ENCODE measurements at places on chromosomes 11 and 22.
A peak's percentile ranks its signal among the peaks of the same experiment; 100 is the strongest.

- no peak for DNase-seq
Observed at GRCh38 chr11:122044086-122044485, 71.9 kb downstream of the BLID start.

- no peak for DNase-seq
Observed at GRCh38 chr11:69001243-69002081, 11.6 kb downstream of the MRGPRF start.

DNA sequence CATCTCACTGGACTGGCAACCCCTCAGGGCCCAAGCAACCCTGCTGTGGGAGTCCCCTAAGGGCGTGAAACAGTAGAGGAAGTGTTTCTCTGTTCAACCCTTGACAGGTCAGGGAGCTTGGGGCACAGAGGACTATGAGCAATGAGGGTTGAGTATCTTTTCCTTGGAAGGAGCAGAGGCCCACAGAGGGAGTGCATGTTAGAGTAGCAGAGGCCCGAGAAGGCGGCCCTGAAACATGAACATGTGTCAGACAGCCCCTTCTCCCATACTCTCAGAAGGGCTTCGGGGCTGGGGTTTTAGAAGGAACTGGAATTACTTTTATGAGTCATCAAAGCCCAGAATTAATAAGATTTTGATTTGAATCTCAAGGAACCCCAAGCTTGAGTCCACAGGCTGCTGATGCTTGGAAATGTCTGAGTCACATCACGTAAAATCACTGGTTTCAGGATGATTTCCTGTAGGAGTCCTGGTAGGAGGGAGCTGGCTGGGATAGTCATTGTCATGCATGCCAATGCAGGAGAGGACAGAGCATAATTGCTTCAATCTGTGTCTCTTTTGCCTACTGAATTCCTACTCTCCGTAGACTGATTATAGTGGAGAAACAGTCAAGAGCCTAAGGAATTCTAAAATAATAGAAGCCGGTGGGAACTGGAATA, 22.6 kb downstream of the C11orf71 start:
- no peak for DNase-seq

DNA sequence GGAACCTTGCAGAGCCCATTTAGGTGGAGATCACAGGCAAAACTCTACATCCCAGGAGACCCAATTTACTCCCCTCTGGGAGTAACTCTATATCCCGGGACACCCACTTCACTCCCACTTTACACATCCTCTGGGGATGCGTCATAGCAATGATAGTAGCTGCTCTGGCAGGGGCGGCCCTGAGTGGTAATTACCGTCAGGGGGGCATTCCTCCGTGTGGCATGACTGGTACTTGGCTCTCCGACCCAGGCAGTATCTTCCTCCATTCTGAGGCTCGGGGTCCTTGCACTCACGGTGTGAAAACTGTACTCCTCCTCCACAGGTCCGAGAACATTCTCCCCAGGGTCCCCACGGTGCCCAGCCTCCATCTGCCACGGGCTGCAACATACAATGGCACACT, 17.2 kb downstream of the ADAMTS8 start:
- no peak for DNase-seq

- no peak for DNase-seq
Observed at GRCh38 chr11:117574551-117574950, 222.5 kb downstream of the DSCAML1 start.

- no peak for DNase-seq
Observed at GRCh38 chr22:37491106-37491505, 4.9 kb upstream of the MFNG start.

- DNase-seq, result no peak
Observed at GRCh38 chr11:73227571-73228211, 9.6 kb downstream of the P2RY2 start.

DNA sequence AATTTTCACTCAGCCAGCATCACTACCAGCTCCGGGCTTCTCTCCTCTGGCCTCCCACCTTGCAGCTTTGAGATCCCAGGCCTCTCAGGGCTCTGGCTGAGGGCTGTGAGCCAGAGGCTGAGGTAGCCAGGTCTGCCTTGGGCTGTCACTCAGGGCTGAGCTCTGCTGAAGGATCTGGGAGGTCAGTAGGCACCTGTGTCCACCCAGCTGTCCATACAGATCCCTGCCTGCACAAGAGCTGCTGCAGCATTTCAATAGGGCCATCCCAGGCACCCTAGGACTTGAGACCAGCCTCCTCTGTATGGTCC, 12.6 kb downstream of the KCNQ1OT1 start:
- no peak for DNase-seq

- DNase-seq, result no peak
Observed at GRCh38 chr11:128643661-128644317, 50.1 kb upstream of the FLI1 start.

- no peak for DNase-seq
Observed at GRCh38 chr22:16603448-16603768, 10.8 kb upstream of the CCT8L2 start.

DNA sequence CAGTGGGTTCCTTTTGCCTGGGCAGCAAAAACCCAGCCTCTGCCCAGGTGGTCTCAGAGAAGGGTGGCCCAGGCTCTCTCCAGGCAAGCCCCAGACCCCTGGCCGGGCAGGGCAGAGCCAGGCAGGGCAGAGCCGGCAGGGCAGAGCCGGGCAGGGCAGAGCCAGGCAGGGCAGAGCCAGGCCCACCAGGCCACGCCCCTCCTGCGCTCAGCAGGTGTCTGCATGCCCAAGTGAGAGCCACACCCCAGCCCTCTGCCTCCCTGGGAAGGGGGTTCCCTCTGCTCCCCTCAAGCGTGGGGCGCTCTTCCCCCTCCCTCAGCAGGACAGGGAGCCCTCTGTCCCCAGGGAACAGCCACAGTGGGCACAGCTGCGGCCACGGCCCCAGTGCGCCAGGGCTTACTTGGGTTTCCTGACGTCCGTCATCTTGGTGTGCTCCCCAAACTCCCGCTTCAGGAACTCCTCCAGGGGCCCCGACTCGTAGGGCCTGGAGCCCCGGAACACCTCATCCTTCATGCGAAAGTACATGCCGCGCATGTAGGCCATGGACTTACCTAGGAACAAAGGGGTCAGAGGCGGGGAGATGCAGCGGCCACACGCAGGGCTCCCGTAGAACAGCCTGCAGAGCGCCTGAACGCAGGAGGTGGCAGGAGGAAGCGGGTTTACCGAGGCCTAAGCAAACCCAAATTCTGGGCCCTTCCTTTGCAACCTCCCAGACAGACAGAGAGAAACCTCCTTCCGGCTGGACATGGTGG, 10.1 kb upstream of the BAIAP2L2 start:
- no peak for DNase-seq

- no peak for DNase-seq
Observed at GRCh38 chr22:45088576-45088975, 75.1 kb upstream of the NUP50 start.

DNA sequence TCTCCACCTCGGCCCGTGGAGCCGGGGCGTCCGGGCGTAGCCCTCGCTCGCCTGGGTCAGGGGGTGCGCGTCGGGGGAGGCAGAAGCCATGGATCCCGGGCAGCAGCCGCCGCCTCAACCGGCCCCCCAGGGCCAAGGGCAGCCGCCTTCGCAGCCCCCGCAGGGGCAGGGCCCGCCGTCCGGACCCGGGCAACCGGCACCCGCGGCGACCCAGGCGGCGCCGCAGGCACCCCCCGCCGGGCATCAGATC, 439 bp downstream of the YAP1 start:
- no peak for DNase-seq

GRCh38 chr22:17785185-17786184, 11.2 kb upstream of the BID start:
- DNase-seq, result peak; percentile 91

DNA sequence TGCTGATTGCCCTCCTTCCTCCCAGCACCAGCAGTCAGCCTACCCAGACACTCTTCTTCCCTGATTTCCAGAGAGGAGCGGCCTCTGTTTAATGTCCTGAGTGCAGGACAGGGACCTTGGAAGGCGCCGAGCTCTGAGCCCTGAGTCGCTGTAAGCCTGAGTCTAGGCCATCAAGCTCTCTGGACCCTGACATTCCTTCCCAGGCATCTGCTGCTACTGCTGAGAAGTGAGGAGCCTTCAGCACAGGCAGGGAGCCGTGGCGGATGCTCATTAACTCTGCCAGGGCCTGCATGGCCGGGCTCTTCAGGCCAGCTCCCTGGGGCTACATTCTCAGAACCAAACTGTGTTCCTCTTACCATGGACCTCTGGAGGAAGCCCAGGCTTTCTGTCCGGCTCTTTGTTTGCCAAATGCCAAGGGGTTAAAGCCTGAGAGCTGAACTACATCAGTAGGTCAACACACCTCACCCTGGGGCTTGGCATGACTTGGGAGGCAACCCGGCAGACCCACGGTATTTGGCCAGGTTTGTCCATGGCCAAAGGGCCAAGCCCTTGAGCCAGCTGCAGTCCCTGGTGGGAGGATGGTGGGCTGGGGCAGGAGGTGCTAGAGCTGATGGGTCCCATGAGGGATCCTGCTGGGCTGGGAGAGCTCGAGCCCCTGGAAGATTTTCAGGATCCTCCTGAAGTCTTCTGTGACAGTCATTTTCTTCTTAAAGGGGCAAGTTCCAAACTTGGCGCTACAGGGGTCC, 721.4 kb downstream of the BRD1 start:
- no peak for DNase-seq

DNA sequence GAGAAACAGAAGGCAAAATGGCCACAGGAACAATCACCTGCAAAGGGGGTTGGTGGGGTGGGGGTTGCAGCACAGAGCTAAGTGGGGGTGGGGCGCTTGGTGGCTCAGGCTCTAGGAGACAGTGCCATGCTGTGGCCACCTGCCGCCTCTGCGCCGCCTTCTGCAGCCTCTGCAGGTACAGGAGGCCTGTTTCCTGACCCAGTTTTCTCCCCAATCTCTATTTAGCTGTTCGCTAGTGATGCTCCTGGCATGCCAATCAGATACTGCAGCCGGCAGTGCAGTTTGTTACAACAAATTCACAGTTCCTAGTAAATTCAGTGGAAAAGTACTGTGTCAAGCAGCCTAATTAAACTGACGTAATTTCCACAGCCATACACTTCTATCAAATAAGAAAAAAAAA, 106.4 kb downstream of the SERGEF start:
- DNase-seq, result no peak

DNA sequence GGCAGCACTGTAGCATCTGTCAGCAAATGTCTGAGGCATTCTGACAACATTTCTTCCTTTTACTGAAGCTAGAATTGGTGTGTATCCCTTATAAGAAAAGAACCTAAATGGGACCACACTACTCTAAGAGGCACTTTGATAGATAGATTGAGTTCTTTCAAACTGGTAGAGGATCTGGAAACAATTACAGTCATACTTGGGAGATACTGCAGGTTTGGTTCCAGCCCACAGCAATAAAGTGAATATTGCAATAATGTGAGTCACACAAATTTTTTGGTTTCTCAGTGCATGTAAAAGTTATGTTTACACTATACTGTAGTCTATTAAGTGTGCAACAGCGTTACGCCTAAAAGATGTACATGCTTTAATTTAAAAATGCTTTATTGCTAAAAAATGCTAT, 96.9 kb downstream of the SBF2 start:
- DNase-seq, result no peak

GRCh38 chr11:11454671-11455223, 101.7 kb upstream of the CSNK2A3 start:
- DNase-seq, result no peak

DNA sequence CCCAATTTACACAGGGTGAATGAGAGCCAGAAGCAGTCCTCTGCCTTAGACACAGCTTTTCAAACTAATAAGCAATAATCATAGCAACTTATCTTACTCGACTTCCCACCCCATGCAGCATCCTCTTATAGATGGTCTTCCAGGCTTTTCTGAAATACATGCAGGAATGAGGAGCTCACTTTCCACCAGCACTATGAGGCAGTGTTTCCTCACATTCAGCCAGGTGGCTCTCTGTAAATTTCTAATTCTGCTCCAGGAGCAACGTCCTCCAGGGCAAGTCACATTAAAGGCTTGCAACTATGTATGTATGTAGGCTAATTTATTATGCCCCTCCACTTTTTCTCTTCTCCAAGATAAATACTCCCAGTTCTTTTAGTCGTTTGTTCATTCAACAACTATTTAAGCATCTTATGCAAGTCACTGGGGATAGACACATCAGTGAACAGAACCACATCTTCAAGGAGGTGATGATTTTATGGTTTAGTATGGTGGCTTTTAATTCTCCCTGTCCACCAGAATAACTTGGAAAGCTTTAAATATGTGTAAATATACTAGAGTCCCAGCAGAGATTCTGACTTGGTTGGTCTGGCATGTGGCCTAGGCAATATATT, 59.9 kb downstream of the PAK1 start:
- DNase-seq, result no peak

DNA sequence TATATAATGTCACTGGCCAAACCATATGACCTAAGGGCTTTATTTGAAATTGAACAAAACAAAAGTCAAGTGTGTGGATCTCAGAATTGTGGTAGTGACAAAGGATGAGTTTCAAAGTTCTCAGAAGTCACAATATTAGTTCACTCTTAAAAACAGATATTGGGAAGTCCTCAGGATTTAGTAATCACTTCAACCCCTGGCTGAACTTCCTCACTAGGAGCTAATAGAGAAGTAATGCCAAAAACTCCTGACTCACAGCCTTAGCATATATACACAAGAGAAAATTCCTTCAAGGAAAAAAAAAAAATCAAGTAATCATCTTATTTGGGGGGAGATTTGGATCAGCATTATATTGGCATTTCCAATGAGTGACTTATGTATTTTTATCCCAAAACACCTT, 75.6 kb upstream of the APOA1 start:
- DNase-seq, result no peak

DNA sequence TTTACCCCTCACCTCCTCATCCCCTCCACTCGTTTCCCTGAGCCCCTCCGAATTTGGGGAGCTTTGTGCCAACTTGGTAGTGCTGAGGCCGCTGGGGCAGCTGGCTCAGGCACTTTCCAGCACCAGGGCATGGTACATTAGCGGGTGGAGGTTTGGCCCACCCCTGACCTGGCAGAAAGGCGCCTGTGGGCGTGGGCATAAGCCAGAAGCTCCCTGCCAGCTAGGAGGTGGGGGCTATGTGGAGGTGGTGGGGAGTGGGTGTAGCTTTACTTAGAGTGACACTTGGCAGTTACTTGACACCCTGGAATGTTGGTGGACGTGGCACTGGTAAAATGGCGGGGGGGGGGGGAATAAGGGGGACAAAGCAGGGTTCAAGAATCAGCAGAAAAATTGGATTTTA, 10.3 kb upstream of the IGF2 start:
- no peak for DNase-seq

GRCh38 chr11:130839981-130840666, 76.2 kb downstream of the SNX19 start:
- DNase-seq, result no peak

GRCh38 chr11:20023082-20023426, 137.2 kb downstream of the DBX1 start:
- no peak for DNase-seq

- DNase-seq, result no peak
Observed at GRCh38 chr11:68727783-68728182, 23.5 kb downstream of the TESMIN start.

GRCh38 chr22:49977578-49977977, 17.0 kb downstream of the PIM3 start:
- DNase-seq, result no peak

Measured in psoas muscle (tissue), 8 donors.